ENCODE measurements at places on chromosomes 6 and 20.

GRCh38 chr6:142485256-142485655 lies 183.4 kb downstream of the ADGRG6 start:
- DNase-seq, result no peak

GRCh38 chr6:88374553-88374952 lies 208.4 kb upstream of the CNR1 start:
- DNase-seq, result no peak

- no peak for DNase-seq
These were observed 602.9 kb upstream of the ARID1B start for GRCh38 chr6:156174031-156174890.

DNA sequence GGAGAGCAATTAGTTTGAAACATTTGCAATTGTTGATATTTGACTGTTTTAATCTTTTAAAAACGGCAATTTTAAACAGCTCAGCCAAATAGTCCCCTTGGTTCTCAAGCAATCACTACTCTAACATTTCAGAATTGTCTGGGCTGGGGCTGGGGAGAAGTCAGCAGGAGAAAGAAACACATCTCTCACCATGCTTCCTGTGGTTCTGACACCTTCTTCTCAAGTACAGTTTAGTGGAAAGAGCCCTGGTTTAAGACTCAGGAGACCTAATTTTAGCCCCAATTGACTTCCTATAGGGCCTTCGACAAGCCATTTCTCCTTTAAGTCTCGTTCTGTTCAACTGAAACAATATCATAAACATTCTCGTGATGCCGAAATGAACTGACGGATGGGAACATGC lies 168.4 kb upstream of the CDYL start:
- no peak for DNase-seq
